Stimulated activated CD4-positive, alpha-beta T cell treated with anti-CD3 and anti-CD28 coated beads, Interleukin-4, amount 100 ng/mL, for 4 hours (primary cell): ENCODE measurements at places on chromosomes 3 and 15.

GRCh38 chr15:59933607-59934006 is 70.5 kb upstream of the FOXB1 start:
- no peak for DNase-seq

DNA sequence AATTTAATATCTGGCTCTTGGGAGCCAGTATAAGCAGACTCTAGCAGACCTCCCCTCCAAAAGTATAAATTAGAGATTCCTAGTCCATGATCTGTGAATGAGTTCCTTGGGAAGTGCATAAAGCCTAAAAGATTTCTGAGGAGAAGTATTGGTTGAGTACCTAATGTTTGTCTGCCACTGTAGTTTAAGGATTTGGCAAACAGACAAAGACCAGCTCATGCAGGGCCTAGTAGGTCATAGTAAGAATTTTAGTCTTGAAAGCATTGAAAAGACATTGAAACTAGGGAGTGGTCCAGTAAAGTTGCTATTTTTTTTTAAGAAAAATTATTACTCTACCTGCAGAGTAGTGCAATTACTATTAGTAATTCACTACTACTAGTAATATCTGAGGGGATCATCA is 67.5 kb downstream of the SPRED1 start:
- DNase-seq, result no peak

DNA sequence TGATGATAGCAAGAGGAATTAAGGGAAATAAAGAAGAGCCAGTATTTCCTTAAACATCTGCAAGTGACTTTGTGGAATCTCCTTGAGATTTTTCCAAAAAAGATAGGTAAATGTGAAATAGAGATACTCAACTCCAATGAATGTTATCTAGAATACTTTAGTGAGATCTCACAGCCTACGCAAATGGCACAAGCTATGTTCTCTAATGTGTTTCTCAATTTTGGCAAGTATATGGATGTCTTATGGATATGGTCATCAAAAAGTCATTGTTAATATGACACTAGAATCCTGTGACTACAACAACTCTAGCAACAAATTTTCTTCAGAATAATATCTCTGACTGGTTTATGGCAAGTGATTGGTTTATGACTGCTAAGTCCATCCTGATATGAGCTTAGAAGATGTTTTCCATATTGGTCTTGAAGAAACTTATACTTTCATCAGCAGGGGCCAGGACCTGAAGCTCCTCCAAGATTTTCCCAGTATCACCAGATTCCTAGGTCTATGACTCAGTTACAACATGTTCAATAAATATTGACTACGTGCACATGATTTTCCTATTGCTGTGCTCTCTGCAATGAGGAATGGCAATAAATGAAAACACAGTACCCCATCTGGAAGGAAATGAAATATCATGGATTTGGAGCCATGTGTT is 170.9 kb upstream of the THBS1 start:
- no peak for DNase-seq

- no peak for DNase-seq
Observed at GRCh38 chr15:89998923-89999675, 2.0 kb upstream of the ZNF710 start.

DNA sequence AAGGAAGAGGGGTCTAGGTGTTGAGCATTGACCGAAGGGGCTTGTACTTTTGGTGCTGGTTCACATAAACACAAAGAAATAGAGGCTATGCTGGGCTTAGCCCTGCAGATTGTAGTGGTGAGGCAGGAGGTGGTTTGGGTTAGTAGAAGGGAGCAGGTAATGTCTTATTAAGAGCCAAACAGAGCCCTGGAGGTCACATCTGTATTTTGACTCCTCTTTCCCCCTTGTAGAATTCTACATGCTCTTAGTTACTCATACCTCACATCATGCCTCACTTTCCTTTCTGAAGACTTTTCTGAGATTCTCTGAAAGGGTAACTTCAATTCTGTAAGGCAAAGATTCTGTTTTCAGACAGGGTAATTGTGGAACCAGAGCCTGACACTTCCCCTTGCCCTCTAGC is 16.1 kb upstream of the ZNF80 start:
- DNase-seq, result no peak

DNA sequence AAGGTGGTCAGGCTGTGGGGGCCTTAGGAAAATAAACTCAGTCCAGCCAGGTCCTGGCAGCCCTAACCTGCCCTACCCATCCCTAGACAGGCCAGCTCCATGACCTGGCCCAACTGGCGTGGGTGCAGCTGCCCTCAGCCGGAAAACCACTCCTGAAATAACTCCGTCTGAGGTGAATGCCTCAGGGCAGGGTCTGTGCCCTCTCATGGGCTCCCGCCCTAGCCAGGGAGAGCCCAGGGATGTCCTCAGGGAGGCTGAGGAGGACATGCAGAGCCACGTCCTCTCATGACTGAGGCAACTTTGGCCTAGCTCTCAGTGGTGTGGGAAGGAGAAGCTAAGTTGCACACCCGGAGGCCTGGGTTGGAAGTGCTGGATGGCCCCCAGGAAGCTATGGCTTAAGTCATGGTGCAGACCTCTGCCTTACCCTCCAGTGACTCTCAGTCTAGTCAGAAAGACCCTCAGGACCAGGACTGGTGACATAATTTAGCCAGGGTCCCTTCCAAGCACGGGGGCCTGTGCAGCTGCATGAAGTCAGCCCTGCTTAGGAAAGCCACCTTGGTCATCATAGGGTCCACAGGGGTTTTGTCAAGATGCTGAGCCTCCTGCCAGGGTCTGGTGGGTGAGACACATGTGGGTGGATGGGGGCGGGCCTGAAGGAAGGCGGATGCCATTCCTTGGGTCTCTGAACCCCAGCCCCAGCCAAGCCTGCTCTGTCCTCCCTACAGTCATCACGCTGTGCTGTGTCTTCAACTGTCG is 7.4 kb downstream of the TMIE start:
- no peak for DNase-seq

DNA sequence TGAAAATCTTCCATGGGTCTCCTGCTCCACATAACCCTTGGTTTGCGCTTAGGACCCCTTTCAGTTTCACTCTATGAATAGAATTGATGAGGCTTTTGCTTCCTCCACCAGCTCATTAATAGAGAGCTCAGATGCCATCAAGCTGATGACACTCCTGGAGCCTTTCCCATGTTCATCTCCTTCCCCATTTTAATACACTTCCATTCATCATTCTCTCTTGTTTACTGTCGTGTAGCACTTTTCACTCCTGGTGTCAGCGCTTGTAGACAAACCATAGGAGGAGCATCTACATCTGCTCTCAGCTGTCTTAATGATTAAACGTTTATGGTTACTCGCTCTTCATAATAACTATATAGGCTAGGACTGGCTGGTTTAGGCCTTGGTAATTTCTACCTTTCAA is 363.5 kb downstream of the EPHB1 start:
- no peak for DNase-seq

- DNase-seq, result no peak
Observed at GRCh38 chr3:190959077-190959476, 96.6 kb upstream of the GMNC start.

GRCh38 chr3:36700537-36701248 is 63.7 kb downstream of the DCLK3 start:
- no peak for DNase-seq

DNA sequence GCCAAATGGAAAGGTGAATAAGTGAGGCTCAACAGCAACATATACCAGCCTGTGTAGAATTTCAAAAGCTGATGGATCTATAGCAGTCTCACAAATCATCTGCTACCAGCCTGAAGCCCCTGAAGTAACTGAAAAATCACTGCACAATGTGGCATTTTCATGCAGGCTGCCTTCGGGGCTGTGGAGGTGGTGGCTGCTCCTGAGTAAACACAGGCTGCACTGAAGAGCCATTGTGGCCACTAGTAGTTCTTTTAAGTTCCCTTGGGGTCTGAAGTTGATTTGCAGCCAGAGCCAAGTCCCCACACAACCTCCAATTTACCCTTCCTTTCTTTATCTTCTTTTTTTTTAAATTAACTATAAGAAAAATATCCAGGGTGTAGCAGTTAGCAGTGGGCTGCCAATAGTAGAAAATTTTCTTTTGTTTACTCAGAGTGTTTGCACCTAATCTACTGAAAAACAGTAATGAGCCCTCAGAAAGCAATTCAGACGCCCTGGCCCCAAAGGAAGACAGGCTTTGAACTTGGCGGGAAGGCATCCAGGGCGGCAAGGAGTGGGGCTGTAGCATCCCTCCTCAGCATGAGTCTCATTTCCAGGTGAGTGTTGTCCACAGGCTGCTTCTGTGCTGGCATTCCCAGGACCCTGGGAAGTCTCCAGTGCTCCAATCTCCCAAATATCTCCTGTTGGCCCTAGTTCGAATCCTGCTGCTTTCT is 13.3 kb upstream of the SUSD5 start:
- no peak for DNase-seq

GRCh38 chr3:2908693-2909351 is 201.4 kb downstream of the IL5RA start:
- no peak for DNase-seq
